Cardiac muscle cell (in vitro differentiated cells and primary cell): ENCODE measurements at places on chromosomes 1 and 21. TPM values are rescaled to one million over a fixed set of nuclear protein-coding genes. Genes with fewer than 3 reads are reported as not detected.
A peak's percentile ranks its signal among the peaks of the same experiment; 100 is the strongest.

Gene KCNK2
- total RNA-seq, result not detected in 2 replicates

Gene SERPINC1
- 0.36 TPM in 1 of 2 replicates, not detected in the other for total RNA-seq

Gene PLA2G2C
- total RNA-seq, result not detected in 2 replicates

Gene FMO4
- total RNA-seq, result 3.5 and 4.1 TPM in 2 replicates

DNA sequence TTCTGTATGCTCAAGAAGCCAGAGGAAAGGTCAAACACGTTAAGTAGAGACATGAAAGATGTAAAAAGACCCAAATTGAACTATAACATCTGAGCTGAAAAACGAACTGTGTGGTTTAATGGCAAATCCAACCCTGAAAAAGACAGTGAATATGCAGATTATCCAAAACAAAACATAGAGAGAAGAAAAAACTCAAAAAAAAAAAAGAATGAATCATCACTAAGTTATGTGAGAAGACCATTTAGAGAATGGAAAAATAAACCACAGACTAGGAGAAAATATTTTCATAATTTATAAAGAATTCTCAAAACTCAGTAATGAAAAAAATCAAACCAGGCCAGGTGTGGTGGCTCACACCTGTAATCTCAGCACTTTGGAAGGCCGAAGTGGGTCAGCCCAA lies 253.3 kb downstream of the PLPP3 start:
- H3K36me3 ChIP-seq, result no peaks in the 10 kb centered on the region
- peaks cover 33% of the 10 kb centered on the region for H3K4me1 ChIP-seq
- H3K27ac ChIP-seq, result no peak overlapping the region
- no peaks in the 10 kb centered on the region for H3K27me3 ChIP-seq
- no peak overlapping the region for H3K4me3 ChIP-seq

GRCh38 chr1:22676916-22677583 lies 24.0 kb downstream of the C1QB start:
- DNase-seq, result no peak
- H3K27ac ChIP-seq, result no peak overlapping the region
- peaks cover 6% of the 10 kb centered on the region for H3K4me1 ChIP-seq
- H3K4me3 ChIP-seq, result no peak overlapping the region

GRCh38 chr21:44931137-44931500 lies 8.7 kb upstream of the SLX9 start:
- peak overlapping the region; percentile 29 for H3K4me3 ChIP-seq
- H3K27me3 ChIP-seq, result peaks cover 73% of the 10 kb centered on the region
- H3K27ac ChIP-seq, result no peak overlapping the region
- no peaks in the 10 kb centered on the region for H3K36me3 ChIP-seq

DNA sequence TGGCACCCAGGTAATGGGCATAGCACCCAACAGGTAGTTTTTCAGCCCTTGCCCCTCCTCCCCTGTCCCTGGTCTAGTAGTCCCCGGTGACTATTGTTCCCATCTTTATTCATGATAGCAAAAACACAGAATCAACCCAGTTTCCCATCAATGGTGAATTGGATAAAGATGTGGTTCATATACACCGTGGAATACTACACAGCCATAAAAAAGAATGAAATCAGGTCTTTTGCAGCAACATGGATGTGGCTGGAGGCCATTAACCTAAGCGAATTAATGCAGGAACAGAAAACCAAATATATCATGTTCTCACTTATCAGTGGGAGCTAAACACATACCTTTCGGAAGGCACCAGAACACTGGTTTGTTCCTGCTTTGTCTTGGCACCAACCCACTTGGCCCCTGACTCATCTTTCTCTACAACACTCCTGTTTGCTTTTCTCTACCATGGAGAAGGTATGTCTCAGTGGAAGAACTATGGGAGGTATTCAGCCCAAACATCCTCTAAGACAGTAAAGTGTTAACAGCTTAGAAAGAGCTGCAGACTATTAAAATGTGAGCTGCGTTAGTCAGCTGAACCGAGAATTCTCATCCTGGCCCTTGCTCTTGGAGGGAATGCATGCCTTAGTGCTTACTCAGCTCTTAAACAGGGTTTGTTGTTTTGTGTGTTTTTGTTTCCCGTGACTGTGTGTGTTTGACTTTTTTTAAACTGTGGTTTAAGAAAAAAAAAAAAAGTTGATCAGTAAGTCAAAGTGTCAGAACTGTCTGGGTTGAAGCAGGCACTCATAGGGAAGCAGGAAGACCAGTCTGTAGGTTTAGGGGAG lies 203.0 kb downstream of the TOMM20 start:
- no peaks in the 10 kb centered on the region for H3K36me3 ChIP-seq
- H3K4me1 ChIP-seq, result no peaks in the 10 kb centered on the region
- H3K27ac ChIP-seq, result no peak overlapping the region
- DNase-seq, result peak; percentile 97

DNA sequence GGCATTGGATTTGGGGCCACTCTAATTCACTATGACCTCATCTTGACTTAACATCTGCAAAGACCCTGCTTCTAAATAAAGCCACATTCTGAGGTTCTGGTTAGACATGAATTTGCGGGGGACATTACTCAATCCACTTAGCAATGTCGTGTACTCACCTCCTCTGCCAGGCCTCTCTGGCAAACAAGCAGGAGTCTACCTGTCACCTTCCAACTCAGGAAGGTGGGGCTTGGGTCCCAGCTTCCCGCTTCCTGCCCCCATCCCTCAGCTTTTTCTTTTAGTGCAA lies 177.8 kb downstream of the PSMG1 start:
- H3K4me1 ChIP-seq, result peaks cover 33% of the 10 kb centered on the region
- H3K27ac ChIP-seq, result no peak overlapping the region
- no peaks in the 10 kb centered on the region for H3K27me3 ChIP-seq
- no peak overlapping the region for H3K4me3 ChIP-seq

DNA sequence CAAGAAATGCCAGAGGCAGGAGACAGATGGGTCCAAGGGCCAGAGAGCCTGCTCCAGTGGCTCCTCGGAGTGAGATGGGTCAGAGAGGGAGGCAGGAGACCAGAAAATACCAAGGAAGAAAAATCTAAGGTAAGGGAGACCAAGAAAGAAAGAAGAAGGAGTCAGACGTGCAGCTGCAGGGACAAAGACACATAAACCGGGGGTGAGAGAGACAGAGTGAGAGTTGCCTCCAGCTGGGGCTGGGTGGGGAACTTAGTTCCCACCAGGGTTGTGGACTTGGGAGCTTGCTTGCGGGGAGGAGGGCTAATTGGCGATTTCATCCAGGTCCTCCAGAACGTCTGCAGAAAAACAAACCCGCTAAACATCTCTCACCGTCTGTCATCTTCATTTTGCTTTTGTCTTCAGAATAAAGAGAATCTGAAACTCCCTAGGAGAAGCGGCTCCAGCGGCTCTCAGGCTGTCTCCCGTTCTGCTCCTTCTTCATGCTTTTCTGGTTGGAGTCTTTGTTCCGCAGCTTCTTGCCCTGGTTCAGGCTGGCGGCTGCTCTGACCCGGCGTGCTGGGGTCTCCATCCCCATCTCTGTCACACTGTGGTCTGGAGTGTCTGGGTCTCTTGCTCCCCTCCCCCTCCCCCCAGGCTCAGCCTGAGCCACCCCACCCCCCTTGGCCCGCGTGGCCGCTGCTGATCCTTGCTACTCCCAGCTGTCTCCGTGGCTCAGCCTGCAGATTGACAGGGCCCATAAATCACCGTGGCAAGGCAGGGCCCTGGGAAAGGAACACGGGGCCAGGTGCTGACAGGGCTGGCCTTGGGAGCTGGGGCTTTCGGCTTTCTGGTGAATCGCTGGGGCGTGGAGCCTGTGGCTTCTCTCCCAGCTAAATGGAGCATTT lies 66.6 kb downstream of the UBIAD1 start:
- peak; percentile 69 for DNase-seq
- H3K36me3 ChIP-seq, result no peaks in the 10 kb centered on the region
- H3K4me1 ChIP-seq, result peaks cover 21% of the 10 kb centered on the region
- H3K27ac ChIP-seq, result peak overlapping the region; percentile 52
- no peak overlapping the region for H3K4me3 ChIP-seq
